ENCODE measurements at places on chromosomes 3 and 15. TPM values are rescaled to one million over a fixed set of nuclear protein-coding genes. Genes with fewer than 3 reads are reported as not detected.

GRCh38 chr3:141320399-141321108, 47.8 kb upstream of the ZBTB38 start:
- no peaks in the 10 kb centered on the region for H3K27me3 ChIP-seq
- no peak overlapping the region for H3K27ac ChIP-seq
- H3K4me3 ChIP-seq, result no peak overlapping the region
- H3K36me3 ChIP-seq, result no peaks in the 10 kb centered on the region
- no peak for DNase-seq
- H3K4me1 ChIP-seq, result no peaks in the 10 kb centered on the region

DNA sequence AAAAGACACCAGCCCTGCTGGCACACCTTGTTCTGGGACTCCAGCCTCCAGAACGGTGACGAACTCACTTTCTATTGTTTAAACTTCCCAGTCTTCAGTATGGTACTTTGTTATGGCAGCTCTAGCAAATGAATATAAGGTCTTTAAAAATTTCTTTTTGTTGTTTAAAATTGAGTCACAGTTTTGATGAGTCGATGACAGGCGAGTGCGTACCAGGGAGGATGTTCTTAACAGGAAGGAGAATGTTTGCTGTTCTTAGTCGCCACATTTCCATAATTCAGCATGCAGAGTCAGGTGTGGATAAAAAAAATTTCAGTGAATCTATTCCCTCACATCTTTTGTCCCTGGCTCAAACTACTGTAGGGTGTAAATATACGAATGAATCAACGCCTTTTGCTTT, 12.4 kb downstream of the DNASE1L3 start:
- no peaks in the 10 kb centered on the region for H3K36me3 ChIP-seq
- no peak for DNase-seq
- no peaks in the 10 kb centered on the region for H3K27me3 ChIP-seq
- H3K4me1 ChIP-seq, result no peaks in the 10 kb centered on the region

- no peaks in the 10 kb centered on the region for H3K4me1 ChIP-seq
- DNase-seq, result no peak
- no peak overlapping the region for H3K4me3 ChIP-seq
- no peak overlapping the region for H3K27ac ChIP-seq
- H3K27me3 ChIP-seq, result no peaks in the 10 kb centered on the region
Measured at GRCh38 chr15:62447742-62448141, 282.7 kb upstream of the C2CD4B start.

Gene SOX2
- 0.16 TPM for total RNA-seq

- H3K27ac ChIP-seq, result peak overlapping the region; percentile 87
- no peak for DNase-seq
- no peak overlapping the region for H3K4me3 ChIP-seq
- no peaks in the 10 kb centered on the region for H3K27me3 ChIP-seq
Measured at GRCh38 chr15:98952381-98952803, 55.2 kb downstream of the PGPEP1L start.

Gene CCR5
- 0.96 TPM for total RNA-seq

GRCh38 chr3:114242947-114243346, 5.6 kb upstream of the ZNF80 start:
- H3K4me1 ChIP-seq, result no peaks in the 10 kb centered on the region
- H3K27ac ChIP-seq, result no peak overlapping the region

GRCh38 chr3:126811530-126811929, 107.5 kb downstream of the CHCHD6 start:
- H3K27ac ChIP-seq, result no peak overlapping the region
- H3K4me1 ChIP-seq, result no peaks in the 10 kb centered on the region
- H3K27me3 ChIP-seq, result no peaks in the 10 kb centered on the region
- no peak overlapping the region for H3K4me3 ChIP-seq

GRCh38 chr15:90539789-90540188, 10.1 kb downstream of the CRTC3 start:
- H3K27ac ChIP-seq, result no peak overlapping the region
- H3K36me3 ChIP-seq, result no peaks in the 10 kb centered on the region
- H3K4me3 ChIP-seq, result no peak overlapping the region
- H3K4me1 ChIP-seq, result no peaks in the 10 kb centered on the region

DNA sequence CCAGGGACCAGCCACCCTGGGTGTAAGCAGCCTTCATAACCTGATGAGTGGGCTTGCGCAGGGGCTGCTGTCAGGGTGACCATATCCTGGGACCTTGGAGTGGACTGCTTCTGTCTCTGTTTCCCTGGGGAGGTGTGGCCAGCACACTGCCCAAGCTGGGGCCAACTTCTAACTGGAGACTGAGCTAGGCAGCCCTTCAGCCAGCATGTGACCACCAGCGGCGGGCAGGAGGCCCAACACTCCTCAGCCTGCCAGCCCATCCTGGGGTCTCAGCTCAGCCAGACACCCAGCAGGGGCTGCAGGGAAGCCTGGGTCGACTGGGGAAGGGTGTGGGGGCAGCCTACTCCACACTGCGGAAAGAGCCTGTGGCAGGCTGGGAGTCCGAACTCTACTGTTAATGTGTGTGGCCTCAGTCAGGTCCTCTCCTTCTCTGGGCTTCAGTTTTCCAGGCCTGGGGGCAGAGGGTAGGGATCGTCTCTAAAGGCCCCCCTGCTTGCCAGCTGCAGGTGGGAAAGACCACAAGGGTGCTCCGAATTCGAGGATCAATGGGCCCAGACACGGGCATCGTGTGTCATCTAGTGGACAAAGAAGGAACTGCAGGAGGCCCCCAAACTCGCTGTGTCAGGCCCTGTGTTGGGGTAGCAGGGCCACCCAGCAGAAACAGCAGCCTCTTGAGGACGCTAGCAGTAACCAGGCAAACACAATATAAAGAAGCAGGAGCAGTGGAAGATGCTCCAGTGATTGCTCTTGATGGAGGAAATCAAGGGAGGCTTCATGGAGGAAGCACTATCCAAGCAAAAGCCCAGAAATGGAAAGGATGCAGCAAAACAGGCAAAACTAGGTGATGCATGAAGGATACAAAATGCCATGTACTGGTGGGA, 2.0 kb upstream of the SEMA3G start:
- no peaks in the 10 kb centered on the region for H3K27me3 ChIP-seq
- DNase-seq, result no peak
- no peak overlapping the region for H3K4me3 ChIP-seq
- no peaks in the 10 kb centered on the region for H3K36me3 ChIP-seq
- peaks cover 6% of the 10 kb centered on the region for H3K4me1 ChIP-seq
- peak overlapping the region; percentile 59 for H3K27ac ChIP-seq

DNA sequence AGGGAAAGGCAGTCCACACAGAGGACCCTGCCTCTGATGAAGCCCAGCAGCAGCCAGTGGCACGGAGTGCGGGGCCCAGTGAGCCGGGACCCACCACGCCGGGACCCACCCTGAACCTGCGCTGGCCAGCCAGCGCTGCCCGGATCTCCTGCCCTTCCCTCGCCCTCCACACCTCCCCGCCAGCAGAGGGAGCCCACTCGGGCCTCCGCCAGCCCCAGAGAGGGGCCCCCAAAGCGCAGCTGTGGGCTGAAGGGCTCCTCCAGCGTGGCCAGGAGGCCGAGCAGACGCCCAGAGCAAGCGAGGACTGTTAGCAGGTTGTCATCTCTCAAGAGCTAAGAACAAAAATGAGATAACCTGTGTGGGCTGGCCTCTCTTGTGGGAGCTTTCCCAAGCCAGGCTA, 81.3 kb upstream of the ATP10A start:
- no peaks in the 10 kb centered on the region for H3K27me3 ChIP-seq
- no peaks in the 10 kb centered on the region for H3K4me1 ChIP-seq
- H3K27ac ChIP-seq, result no peak overlapping the region
- H3K4me3 ChIP-seq, result no peak overlapping the region
- no peaks in the 10 kb centered on the region for H3K36me3 ChIP-seq

DNA sequence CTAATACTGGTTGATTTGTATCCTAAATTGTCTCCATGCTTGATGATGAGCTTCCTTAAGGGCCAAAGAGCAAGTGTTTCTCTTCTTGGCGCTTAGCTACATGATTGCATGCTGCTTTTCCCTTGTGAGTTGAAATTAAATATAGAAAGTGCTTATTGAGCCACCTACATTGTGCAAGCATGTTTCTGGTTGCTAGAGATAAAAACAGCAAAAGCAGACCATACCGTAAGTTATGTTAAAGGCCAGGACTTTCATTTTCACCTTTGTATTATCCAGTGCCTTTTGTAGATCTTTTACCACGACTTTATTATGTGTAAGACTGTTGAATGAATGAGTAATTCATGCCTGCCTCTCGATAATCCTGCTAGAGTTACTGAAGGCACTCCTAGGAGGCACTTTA, 41.9 kb upstream of the CCNB2 start:
- no peaks in the 10 kb centered on the region for H3K36me3 ChIP-seq
- H3K27ac ChIP-seq, result no peak overlapping the region
- no peak for DNase-seq

DNA sequence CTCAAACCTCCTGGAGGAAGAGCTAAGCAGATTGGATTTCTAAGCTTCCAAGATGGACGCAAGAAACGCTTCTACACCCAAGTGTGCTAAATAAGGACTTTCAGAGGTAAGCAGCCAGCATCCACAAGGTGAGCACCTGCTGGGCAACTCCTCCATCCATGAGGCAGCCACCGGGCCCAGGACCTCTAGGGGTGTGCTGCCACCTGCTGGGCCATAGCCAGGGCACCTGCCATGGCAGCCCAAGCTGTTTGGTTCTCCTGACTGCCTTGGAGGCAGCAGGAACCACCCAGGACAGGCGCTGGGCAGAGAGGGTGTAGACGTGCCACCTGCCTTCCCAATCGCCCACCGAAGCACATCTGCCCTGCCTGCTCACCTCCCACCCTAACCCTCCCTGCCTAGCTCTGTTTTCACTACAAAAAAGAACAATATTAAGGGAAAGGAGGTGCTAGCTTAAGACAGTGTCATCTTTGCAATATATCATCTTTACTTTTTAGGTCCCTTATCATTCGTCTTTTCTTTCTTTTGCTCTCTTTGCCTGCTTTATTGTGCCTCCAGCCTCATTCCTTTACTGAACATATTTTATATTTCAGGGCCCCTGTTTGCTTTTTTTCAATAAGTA, 12.9 kb downstream of the C15orf62 start:
- no peaks in the 10 kb centered on the region for H3K36me3 ChIP-seq
- H3K27ac ChIP-seq, result no peak overlapping the region
- H3K4me1 ChIP-seq, result peaks cover 17% of the 10 kb centered on the region
- DNase-seq, result peak; percentile 84
- H3K4me3 ChIP-seq, result no peak overlapping the region
- H3K27me3 ChIP-seq, result no peaks in the 10 kb centered on the region

- H3K27ac ChIP-seq, result no peak overlapping the region
- H3K4me1 ChIP-seq, result no peaks in the 10 kb centered on the region
- no peak for DNase-seq
Measured at GRCh38 chr15:70385052-70385451, 287.3 kb upstream of the TLE3 start.

- H3K27ac ChIP-seq, result no peak overlapping the region
- H3K36me3 ChIP-seq, result no peaks in the 10 kb centered on the region
- H3K4me3 ChIP-seq, result no peak overlapping the region
Measured at GRCh38 chr3:13113346-13114330, 40.4 kb upstream of the IQSEC1 start.

Gene ST3GAL6
- 22.1 TPM for total RNA-seq

DNA sequence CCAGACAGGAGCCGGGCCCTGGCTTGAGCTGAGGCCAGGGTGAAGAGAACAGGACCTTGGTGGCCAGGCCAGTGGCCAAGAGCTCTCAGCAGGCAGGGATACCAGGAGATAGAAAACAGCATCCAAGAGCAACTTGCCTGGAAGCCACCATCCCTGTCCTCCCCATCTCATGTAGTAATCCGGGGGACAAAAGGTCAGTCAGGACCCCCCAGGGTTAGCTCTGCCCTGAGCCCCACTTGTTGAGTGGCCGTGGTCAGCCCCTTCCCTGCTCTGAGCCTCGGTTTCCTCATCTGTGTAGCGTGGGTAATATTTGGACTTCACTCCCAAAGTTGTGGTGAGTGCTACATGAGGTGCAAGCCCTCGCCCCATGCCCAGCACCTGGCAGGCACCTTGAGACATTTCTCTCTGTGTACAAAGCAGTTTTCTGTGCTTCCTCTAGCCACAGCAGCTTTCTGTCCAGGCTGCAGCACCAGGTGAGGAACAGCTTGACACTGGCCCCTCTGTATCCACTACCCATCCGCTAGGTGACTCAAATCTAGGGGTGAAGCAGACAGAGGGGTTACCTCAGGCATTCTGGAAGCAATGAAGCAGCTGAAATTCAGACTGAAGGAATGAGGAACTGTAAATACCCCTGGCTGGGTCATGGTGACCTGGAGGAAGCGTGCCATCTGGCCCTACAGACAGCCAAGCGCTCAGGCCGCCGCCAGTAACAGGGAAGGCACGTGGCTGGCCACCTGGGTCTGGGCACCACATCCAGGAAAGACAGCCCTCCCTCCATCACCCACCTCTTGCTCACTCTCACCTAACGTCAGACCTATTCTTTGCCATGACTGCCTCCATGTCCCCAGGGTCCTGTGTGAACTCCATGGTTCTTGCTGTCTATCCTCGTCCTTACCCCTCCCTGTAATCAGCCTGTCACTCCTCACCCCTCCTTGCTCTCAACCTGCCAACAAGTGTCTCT, 6.7 kb downstream of the CISH start:
- H3K27ac ChIP-seq, result peak overlapping the region; percentile 99
- peak; percentile 86 for DNase-seq
- H3K27me3 ChIP-seq, result no peaks in the 10 kb centered on the region
- H3K4me1 ChIP-seq, result peaks cover 95% of the 10 kb centered on the region

DNA sequence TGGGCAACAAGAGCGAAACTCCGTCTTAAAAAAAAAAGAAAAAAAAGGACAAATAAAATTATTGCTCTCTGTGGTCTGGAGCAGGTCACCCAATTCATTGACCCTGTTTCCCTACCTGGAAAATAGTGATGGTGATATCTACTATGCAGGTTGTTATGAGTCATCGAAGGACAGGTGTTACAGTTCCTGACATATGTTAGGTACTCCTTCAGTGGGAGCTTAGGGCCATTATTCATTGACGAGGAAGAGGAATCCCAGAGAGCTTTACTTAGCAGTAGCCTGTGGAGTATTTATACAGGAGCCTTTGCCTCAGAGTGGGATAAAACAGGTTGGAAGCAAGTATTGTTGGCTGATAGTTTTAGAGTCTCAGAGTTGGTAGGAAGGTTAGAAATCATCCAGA, 74.5 kb downstream of the SLC7A14 start:
- H3K4me1 ChIP-seq, result no peaks in the 10 kb centered on the region
- no peaks in the 10 kb centered on the region for H3K27me3 ChIP-seq
- H3K36me3 ChIP-seq, result no peaks in the 10 kb centered on the region
- H3K4me3 ChIP-seq, result no peak overlapping the region
- no peak overlapping the region for H3K27ac ChIP-seq

Gene CMTM7
- total RNA-seq, result 111 TPM

GRCh38 chr3:188471723-188472122, 317.8 kb downstream of the LPP start:
- no peak for DNase-seq
- no peaks in the 10 kb centered on the region for H3K4me1 ChIP-seq
- no peaks in the 10 kb centered on the region for H3K36me3 ChIP-seq
- H3K4me3 ChIP-seq, result no peak overlapping the region
- H3K27me3 ChIP-seq, result no peaks in the 10 kb centered on the region
